Activated naive CD4-positive, alpha-beta T cell (primary cell): ENCODE measurements at places on chromosomes 11 and 22.

DNA sequence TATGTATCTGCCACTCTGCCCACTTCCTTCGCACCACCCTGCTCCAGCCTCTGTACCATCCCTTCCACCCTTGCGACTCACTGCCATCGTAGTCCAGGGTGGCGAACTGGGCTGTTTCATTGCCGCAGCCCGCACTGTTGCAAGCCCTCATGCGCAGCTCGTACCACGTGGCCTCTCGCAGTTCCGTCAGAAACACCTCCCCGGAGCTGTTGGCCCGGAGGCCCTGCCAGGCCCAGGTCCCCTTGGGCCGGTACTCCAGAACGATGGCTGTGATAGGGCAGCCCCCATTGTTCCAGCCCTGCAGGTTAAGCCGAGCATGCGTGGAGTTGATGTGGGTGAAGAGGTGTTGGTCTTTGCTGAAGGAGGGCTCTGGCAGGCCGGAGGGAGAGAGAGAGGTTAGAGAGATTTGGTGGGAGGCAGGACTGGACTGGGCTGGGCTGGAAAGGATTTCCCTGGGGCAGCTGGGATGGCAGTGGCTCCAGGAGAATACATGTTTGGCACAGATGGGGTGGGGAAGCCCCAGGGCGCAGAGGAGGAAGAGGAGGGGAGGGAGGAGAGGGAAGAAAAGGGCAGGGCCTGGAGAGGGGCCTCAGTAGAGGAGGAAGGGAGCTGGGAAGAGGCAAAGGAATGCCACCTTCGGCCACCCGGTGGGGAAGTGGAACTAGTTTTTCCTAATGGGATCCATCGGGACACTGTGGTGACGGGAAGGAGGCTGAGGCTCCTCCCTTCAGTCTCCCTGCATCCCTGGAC is 109.6 kb downstream of the CEP164 start:
- no peak for DNase-seq

DNA sequence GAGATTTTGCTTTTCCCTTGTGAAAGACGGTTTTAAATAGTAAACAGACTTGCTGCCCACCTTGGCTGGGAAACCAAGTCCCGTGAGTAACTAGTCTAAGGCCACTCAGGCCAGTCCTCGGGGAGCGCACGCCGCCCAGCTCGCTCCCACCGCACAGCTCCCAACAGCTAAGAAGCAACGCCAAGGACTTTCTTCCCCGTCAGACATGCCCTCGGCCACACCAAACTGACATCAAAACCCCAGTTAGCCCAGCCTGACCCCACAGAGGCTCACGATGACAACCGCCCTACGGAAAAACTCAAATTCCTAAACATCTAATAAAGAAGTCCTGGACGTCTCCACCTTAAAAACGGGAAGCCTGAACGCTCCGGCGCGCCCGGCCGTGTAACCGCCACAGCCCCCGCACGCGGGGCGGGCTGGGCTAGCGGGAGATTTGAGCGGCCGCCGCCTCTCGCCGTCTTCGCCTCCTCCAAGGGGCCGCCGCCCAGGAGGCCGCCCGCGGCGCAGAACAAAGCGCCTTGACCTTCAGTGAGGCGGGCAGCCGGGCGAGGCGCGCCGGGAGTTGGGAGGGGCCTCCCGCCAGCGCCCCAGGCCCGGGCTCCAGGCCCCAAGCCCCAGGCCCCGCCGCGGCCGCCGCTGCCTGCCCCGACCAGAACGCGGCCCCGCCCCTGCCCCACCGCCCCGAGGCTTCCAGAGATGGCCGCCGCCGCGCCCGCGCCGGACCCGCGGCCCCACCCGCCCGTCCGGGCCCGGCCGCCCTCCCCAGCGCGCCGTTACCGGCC is 486 bp downstream of the NAP1L4 start:
- no peak for DNase-seq

DNA sequence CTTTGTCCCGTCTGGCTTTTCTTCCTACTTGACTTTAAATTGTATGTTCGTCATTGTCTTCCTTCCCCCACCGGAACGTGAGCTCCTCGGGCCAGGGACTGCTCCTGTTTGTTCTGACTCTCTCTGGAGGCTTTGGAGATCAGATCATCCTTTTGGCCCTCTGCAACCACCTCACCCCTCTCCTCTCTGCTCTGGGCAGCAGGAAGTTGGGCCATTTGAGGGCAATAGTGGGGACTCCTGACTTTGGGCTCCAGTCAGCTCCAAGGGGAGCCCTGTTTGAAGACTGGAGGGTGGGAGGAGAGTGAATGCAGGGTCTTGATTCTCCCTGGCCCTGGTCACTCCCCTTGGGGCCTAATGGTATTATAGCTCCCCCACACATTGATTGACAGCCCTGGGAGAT is 186.3 kb upstream of the B3GAT1 start:
- DNase-seq, result no peak

DNA sequence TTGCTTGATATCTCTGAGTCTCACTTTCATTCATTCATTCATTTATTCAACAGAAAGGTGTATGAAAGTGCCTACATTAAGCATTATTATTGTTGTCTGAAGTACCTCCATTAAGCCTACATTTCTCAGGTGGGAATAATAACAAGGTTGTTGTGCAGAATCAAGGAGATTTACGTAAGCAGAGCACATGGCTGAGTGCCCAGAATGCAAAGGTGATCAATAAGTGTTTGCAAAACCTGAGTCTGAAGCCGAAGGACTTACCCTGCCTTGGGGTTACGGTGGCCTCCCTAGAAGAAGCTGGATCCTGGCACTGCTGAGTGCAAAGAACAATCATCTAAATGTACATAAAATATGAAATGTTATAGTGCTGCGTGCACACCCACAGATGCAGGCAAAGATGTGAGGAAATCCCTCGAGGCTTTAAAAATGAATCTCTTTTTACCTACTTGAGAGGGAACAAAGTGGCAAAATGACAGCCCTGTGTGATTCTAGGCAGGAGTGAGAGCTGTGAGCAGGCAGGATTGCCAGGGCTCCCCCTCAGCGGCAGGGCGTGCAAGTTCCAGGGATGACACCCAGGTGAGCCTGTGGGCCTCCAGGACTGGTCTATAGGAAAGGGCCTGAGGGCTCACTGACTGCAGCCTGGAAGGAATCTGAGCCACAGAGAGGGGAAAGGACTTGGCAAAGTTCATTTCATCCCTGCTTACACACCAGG is 133.1 kb upstream of the TBCEL start:
- no peak for DNase-seq

DNA sequence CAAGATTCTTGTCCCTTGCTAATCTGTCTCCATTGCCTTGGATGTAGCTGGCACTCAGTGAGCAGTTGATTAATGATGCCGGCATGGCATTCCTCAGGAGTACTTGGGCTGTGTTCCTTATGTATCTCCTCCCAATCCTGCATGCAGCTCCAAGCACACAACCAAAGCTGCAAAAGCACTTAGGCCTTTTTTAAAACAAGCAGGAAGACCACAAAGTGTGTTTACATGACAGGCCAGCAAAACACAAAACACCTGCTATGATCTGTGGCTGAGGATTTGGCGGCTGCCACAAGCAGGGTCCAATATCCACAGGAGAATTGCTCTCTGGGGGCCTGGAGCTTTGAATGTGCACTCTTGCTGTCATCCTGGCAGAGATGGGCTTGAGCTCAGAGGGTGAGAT is 8.9 kb downstream of the ABTB2 start:
- DNase-seq, result no peak

GRCh38 chr22:34814260-34815025 is 251.5 kb upstream of the ISX start:
- DNase-seq, result no peak

GRCh38 chr11:2477936-2478335 is 33.1 kb downstream of the KCNQ1 start:
- DNase-seq, result no peak
